ENCODE measurements at places on chromosomes 6 and 20.

DNA sequence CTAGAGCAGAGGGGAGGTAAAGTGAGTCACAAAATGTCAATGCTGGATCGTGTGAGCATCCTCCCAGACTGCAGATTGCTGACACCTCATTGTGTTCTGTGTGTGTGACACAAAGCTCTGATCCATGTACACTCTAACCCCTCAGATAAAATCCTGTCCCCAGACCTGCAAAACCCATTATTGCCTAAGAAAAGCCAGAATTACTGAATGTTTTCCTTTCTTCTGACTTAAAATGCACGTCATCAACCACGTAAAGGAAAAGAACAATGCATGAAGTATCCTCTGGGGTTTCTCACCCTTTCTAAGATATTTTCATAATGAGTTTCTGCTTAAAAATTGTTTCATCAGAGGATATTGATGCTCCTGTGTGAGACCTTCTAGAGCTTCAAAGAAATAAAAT lies 218.0 kb upstream of the PREP start:
- no peak for DNase-seq

DNA sequence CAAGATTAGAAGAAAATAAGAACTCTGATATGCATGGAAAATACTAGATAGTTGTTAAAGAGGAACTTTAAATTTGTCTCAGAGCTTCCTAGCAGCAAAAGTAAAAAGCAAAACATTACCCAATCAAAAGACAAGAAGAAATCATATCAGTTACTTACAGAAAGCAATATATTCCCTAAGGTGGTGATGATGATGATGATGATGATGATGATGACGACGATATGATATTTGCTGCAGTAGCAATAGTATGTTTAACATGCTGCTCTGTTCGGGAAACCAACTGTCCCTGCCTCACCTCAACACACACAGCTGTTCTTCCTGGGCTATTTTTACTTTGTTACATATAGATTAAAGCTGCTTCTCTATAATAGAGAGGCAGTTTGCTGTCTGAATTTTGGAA lies 12.0 kb upstream of the TBX18 start:
- no peak for DNase-seq

GRCh38 chr6:20703049-20703448 lies 168.8 kb downstream of the CDKAL1 start:
- DNase-seq, result no peak

DNA sequence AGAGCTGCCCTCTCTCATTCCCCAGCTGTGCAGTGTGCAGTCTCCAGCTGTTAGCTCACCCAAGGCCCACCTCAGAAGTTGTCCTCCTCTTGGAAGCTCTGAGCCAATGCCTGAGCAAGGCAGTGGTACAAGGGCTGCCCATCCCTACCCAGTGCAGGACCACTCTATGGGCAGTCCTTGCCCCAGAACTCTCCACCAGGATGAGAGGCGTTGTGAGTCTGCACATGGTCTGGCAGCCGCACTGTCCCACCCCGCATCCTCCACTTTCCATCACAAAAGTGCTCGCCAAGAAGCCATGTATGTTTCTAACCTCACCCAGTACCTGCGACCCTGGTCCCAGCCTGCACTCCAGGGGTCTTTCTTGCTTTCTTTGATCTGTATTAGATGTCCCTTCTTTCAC lies 175.1 kb upstream of the PMEPA1 start:
- no peak for DNase-seq

DNA sequence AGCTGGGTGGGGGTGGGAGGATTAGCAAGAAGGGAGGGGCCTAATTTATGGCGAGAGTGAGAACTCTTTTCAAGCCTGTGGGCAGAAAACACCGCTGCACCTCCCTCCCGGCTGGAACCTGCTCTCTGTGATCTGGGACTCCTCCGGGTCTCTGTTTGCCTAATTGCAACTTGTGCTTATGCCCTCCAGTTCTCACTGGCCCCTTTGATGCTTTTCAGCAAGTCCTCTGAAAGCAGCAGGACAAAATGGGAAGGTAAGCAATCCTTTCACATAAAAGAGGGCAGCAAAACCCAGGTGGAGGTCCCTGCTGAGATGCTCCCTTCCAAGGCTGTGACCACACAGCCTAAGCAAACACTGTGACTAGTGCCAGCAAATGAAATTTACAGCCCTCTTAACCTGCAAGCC lies 523.0 kb upstream of the FLRT3 start:
- DNase-seq, result no peak

DNA sequence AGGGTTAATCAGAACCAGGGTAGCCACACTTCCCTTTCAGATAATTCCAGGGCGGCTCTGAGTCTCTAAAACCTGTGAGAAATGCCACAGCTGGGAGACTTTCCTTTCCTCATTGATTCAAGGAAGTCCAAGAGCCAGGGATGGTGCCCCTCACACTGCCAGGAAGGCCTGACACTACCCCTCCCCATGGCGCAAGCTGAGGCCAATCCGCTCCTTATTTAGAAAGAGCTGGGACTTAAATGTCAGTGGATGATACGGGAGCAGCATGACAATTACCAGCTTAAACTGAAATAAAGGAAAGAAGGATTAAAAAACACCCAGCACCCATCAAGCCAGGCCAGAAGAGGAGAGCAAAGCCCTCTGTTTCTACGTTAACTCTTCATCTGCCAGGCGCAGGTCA lies 244.4 kb downstream of the LRFN2 start:
- DNase-seq, result no peak
